T-helper 9 cell (primary cell): ENCODE measurements at places on chromosomes 2 and 18.

GRCh38 chr2:9983401-9984216, 32.1 kb downstream of the GRHL1 start:
- DNase-seq: no peak

- no peak for DNase-seq
Measured at GRCh38 chr2:73938718-73939352, 12.2 kb downstream of the DGUOK start.

- no peak for DNase-seq
Measured at GRCh38 chr2:43043553-43043870, 182.9 kb downstream of the ZFP36L2 start.

DNA sequence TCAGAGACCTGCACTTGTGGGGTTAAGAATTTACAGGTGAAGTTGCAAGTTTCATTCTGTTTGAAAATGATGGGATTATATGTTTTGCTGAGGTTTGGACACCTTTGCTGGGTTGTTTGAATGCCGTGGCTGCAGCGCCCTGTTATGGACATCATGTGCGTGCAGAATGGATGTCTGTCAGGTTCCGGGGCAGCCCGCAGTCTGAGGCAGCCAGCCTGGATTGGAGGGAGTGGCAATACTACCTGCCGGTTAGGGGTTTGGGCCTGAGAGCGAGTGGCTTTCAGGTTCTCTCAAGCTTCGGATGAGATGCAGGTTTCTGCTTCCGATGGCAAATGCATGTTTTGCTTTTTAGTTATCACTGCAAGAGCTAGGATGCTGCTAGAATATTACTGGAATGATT, 1.1 kb downstream of the CASP8 start:
- peak; percentile 51 for DNase-seq

DNA sequence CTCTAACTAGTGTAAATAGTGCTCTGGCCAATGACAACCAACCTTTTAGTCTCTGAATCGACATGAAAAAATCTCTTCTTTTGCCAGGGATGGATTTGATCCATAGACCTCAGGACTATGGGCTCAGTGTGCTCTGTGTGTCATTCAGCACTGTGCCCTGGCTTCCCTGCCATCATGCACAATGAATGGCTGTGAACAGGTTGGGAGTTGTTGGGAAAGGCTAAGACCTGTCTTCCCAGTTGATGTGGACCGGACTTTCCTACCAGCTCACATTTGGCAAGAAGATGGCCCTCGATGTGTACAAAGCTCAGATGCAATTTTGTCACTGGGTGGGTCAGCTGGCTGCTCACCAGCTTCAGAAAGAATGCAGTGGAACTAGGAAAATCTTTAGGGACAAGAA, 26.0 kb upstream of the ARHGAP25 start:
- no peak for DNase-seq

GRCh38 chr2:240650254-240650965, 25.1 kb downstream of the GPR35 start:
- no peak for DNase-seq
